ENCODE measurements at places on chromosomes 3 and 15. TPM values are rescaled to one million over a fixed set of nuclear protein-coding genes. Genes with fewer than 3 reads are reported as not detected.

LYSMD4 gene
- 13.5 TPM for total RNA-seq

FGD5 gene
- 8.6 TPM for total RNA-seq

DNA sequence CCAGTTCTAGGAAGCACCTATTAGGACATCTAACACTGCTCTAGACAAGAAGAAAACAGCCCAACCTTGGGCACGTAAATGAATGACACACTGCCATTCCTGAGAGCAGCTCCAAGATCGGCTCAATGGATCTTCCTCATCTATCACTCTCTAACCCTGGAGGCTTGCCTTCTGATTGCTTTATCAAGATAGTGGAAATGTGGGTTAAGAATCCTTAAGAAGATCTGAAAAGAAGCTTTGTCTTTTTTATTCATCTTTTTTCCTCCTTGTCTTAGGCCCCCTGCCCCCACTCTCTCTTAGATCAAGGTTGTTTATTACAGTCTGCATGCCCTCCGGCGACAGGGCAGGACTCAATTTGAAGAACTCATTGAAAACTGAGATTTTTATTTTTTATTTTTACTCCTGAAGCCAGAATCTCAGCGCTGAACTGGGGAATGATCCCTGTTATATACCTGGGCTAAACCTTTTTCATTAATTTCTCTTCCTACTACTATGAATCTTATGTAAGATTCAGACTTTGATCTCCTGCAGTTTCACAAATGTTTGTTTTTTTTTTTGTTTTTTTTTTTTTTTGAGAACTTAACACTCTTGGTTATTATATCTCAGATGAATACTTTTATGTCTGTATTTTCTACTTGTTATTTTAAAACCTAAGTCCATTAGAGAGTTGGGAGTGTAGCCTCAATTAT, 219.5 kb downstream of the SV2B start:
- DNase-seq, result no peak

- no peak for DNase-seq
These were observed 319.2 kb upstream of the SEMA6D start for GRCh38 chr15:47398132-47398531.

GRCh38 chr3:179788996-179789395, 136.2 kb downstream of the USP13 start:
- no peak for DNase-seq

GRCh38 chr15:50083424-50084025, 35.5 kb downstream of the ATP8B4 start:
- DNase-seq, result no peak

- no peak for DNase-seq
These were observed 20.2 kb downstream of the NBEAL2 start for GRCh38 chr3:46999516-47000197.

DNA sequence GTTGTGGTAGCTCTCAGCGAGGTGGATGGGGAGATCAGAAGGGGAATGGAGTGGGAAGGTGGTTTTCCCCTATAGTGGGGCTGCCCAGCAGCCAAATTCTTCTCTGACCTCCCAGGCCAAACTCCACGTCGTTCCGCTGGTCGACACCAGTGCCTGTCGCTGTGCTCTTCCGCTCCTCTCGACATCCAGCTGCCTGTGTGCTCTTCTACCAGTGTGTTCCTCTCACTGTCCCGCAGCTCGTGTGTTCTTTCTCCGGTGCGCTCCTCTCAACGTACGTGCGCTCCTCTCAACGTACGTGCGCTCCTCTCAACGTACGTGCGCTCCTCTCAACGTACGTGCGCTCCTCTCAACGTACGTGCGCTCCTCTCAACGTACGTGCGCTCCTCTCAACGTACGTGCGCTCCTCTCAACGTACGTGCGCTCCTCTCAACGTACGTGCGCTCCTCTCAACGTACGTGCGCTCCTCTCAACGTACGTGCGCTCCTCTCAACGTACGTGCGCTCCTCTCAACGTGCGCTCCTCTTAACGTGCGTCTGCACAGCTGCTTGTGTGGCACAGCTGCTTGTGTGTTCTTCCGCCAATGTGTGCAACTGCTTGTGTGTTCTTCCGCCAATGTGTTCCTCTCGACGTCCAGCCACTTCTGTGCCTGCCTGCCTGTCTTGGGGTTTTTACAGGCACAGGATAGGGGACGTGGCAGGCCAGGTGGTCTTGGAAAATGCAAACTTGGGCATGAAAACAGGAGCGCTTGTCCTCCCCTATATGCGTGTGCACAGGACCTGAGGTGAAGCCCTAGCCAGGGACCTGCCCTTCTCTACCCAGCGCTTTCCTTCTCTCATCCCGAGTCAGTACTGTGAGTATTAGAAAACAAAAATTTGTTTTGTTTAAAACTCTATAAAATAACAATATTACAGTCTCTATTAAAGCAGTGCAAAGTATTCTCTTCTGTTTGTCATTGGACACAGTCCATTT, 991.1 kb downstream of the GBE1 start:
- no peak for DNase-seq

- peak; percentile 61 for DNase-seq
These were observed 769 bp downstream of the C2CD4A start for GRCh38 chr15:62067448-62068044.

Data from Peyer's patch (tissue), 4 donors.